ENCODE measurements at places on chromosomes 3 and 15. TPM values are rescaled to one million over a fixed set of nuclear protein-coding genes. Genes with fewer than 3 reads are reported as not detected.

Gene ISL2
- 3.8 TPM for total RNA-seq

Gene LRIG1
- 4.5 TPM for total RNA-seq

Gene HIGD2B
- total RNA-seq: not detected

Gene LDHAL6B
- total RNA-seq: not detected

Gene MST1R
- total RNA-seq: 5.4 TPM

Gene REC114
- total RNA-seq: not detected

Measured in A549 treated with GW870086 at 1 μM for 4 hours (cell line).